ENCODE measurements at places on chromosomes 5 and 9. TPM values are rescaled to one million over a fixed set of nuclear protein-coding genes. Genes with fewer than 3 reads are reported as not detected.

GRCh38 chr9:35868933-35869332 is 1.3 kb downstream of the OR13J1 start:
- no peak for DNase-seq

Gene CYLC2
- not detected for polyA plus RNA-seq

GRCh38 chr5:74109344-74109743 is 483.3 kb downstream of the ARHGEF28 start:
- no peak for DNase-seq

Gene PCDHA7
- not detected for polyA plus RNA-seq

Gene RASEF
- polyA plus RNA-seq = not detected
